Left ventricle myocardium superior (tissue), 1 donor: ENCODE measurements at places on chromosomes 3 and 15.

DNA sequence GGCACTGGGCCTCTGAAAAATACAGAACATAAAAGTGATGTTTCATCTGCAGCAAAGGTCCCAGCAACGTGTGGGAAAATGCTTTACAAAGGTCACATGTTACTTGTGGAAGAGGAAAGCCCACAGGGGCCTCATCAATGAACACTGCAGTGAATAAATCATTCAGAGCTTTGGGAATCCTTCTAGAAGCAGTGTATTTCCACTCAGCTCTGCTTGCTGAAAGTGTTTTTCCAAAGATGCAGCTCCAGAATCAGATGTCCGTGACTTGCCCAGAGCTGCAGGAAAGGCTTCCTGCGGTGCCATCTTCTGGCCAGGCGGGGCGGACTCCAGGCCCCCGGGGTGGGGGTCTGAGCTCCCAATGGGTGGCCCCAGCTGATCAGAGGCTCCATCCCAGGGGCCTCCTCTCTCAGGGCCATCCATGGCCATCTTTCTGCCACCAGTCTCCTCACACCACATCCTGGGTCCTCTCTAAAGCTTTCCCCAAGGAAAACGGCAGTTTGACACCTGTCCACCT, 81.5 kb downstream of the C3orf70 start:
- DNase-seq: no peak

GRCh38 chr15:51099185-51099584, 4.5 kb upstream of the TNFAIP8L3 start:
- no peak for DNase-seq

DNA sequence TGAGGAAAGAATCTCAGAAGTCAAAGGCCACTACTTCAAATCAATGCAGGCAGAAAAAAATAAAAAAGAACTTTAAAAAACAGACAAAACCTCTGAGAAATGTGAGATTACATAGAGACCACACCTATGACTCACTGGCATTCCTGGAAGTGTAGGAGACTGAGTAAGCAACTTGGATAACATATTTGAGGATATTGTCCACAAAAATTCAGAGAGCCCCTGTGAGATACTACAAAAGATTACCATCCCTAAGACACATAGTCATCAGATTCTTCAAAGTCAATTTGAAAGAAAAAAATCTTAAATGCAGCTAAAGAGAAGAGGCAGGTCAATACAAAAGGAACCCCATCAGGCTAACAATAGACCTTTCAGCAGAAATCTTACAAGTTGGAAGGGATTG, 887.3 kb downstream of the NTRK3 start:
- no peak for DNase-seq

DNA sequence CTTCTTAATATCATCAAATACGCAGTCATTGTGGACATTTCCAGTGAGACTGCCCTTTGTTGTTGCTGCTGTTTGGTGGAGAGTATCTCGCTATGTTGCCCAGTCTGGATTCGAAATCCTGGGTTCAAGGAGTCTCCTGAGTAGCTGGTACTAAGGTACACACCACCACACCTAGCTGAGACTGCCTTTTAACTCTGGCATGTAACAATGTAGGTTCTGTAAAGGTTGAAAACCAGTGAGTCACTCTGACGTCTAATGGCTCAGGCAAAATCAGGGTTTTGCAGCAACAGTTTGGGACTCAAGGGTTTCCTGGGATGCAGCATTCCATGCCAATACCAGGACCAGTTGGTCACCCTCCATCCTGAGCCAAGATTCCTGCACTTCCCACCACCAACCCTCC, 52.2 kb downstream of the AQP9 start:
- no peak for DNase-seq

DNA sequence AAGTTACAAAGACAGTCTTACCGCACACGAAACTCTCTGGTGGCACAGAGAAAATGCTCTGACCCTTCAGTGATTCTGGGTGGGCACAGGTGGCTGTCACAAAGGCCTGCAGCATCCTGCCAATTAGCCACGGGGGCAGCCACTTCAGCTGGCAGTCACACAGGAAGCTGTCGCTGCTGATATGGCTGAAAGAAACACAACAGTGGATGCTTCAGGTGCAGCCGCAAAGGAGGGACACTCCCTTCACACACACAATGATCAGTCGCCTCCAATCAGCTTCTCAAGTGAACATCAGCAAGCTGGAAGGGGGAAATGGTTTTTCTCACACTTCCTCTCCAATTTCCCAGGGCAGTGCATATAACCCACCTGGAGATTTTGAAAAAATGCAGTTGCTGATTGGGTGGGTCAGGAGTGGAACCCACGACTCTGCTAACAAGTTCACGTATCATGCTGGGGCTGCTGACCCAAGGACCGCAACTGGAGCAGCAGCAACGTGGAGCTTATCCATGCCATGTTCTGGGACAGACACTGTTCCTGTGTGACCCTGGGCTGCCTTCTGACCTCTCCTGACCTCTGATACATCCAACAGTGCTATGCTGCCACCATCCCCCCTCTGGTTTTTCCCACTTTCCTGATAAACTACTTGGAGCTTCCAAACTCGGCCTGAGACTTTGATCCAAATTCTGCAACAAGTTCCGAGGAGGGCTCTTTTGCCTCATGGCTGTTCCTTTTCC, 106.6 kb downstream of the LRIG1 start:
- no peak for DNase-seq

GRCh38 chr15:89900849-89901248, 7.1 kb upstream of the AP3S2 start:
- peak; percentile 56 for DNase-seq

DNA sequence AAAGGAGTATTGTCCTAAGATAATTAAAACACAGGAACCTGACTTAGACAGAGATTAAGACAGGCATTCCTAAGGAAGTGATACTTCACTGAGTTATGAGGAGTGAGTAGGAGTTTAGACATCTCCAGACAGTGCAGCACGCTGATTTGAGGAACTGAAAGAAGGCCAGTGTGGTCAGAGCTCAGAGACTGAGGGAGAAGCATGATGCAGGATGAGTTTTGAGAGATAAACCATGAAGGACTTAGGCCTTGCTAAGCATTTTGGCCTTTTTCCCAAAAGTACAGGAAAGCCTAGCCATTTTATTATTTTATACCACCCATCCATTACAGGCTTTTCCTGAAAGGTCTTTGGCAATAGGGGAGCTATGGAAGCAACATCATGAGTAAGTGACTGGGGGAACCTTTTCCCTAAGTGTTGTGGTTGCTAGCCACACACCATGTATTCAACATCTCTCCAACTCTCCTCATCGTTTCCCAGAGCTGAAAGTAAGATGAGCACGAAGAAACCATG, 375.6 kb upstream of the TPRG1 start:
- DNase-seq: no peak

DNA sequence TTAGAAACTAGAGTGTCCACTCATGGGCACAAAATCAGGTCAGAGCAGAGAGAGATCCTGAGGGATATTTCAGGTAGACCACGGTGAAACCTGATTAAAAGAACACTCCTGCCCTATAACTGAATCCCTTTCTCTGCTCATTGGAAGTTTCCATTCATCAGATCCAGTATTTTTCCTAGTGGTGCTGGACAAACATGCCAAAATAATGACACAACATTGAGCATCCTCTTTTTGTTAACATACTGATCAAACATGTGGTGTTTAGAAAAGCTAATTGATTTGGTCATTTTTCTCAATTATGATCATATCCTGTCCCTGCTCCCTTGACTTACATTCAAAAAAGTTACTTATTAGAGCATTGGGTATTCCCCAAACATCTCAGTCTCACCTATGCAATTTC, 27.2 kb downstream of the PTX3 start:
- no peak for DNase-seq

DNA sequence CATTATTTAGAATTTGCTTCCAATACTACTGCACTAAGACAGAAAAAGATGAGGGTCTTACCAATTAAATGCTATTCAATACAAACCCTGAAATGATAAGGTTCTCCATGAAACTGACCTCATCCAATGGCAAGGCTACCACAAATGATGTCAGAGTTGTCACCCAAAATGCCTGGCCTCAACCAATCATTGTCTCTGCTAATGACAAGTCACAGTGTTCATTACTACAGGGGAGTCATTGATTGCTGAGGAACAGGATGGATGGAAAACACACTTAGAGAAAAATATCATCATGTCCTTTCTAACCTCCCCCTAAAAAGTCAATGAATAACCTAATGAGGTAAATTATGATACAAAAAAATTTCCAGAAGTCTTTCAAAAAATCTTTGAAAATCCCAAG, 91.0 kb downstream of the FOXP1 start:
- no peak for DNase-seq

- DNase-seq: no peak
Measured at GRCh38 chr3:118863731-118864322, 170.8 kb downstream of the IGSF11 start.

GRCh38 chr15:29343229-29343628, 73.6 kb upstream of the NSMCE3 start:
- no peak for DNase-seq

DNA sequence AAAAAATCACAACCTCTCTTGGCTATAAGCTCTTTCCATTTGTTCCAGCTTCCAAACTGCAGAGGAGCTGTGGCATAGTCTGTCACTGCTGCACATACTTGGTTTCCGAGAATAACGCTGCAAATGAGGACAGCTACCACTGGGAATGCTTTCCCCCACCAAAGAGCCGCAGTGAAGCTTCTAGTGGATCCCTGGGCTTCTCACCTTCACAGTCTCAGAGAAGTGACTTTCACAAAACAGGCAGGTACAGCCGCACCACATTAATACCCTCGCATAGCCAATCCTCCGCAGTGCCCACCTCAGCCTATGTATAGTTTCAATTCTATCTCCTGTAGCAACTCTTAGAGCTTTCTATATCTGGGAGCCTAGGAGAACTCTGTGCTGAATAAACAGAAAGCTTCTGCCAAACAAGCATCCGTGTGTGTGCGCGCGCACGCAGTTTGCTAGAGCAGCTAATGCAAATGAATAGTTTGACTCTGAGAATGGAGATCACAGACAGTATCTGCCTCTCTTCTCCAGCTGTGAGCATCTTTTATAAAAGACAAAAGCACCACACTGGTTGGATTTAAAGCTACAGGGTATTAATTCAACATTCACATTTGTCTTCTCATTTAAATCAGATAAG, 81.9 kb upstream of the PLXND1 start:
- peak; percentile 91 for DNase-seq

GRCh38 chr3:108341911-108342310, 45.6 kb downstream of the HHLA2 start:
- no peak for DNase-seq

GRCh38 chr3:156460206-156460611, 94.7 kb downstream of the SSR3 start:
- DNase-seq: no peak

DNA sequence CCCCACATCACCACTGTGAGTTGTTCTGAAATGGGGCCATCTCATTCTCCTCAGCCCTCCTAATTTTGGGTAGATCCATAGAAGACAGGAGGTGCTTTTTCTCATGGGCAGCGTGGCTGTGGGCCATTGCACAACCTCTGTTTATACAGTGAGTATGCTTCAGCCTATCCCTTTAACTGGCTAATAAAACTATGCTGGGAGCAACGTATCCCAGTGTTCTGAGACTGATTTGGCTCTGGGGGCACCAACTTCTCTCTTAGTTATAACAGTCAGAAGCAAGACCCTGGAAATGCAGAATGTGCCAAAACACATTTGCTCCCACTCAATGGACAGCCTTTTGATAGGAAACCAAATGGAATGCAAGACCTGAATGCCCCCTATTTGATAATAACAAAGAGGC, 97.1 kb upstream of the ICE2 start:
- DNase-seq: no peak

- no peak for DNase-seq
Measured at GRCh38 chr15:71306538-71306937, 191.3 kb downstream of the THSD4 start.

DNA sequence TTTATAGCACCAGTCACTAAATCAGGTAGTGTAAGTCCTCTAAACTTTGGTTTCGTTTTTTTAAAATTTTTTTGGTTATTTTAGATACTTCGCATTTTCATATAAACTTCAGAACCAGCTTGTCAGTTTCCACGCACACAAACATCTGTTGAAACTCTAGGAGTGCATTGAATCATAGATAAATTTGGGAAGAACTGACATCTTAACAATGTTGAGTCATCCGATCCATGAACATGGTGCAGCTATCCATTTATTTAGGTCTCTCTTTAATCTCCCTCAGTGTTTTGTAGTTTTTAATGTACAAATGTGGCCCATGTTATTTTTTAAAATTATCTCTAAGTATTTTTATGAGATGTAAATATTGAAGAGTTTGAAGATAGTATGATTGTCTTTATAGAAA, 17.7 kb downstream of the TICRR start:
- DNase-seq: no peak

DNA sequence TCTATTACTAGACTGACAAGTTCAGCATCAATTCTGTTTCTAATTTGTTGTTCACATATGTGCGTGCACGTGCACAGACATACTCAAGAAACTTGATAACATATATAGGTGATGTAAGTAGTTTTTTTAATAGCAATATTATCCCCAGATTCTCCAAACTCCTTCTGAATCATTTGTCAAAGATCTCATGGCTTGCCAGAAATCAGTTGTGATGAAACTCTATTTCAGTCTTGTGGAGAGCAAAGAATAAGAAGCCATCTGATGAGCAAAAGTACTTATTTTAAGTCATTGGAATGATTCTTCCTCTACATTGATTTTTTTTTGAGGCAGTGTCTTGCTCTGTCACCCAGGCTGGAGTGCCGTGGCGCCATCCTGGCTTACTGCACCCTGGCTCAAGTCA, 167.0 kb upstream of the TBL1XR1 start:
- no peak for DNase-seq

GRCh38 chr3:16455001-16455400, 58.5 kb downstream of the RFTN1 start:
- peak; percentile 58 for DNase-seq

- no peak for DNase-seq
Measured at GRCh38 chr3:180926526-180926925, 14.1 kb downstream of the FXR1 start.

DNA sequence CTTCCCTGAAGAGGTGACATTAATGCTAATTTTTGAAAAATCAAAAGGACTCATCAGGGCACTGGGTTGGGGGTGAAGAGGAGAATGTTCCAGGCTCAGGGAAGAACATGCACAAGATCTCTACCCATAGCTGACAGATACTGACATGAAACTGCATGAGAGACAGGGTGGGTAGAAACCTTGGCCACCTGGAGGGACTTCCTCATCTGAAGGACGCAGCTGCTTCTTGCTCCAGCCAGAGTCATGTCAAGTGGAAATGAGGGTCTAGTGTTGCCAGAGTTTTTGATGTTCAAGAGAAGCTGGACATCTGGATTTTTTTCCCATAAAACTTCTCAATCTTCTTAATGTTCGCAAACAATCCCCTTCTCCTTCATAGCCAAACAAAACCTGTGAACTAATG, 29.7 kb downstream of the AMOTL2 start:
- no peak for DNase-seq

- DNase-seq: no peak
Measured at GRCh38 chr3:123755085-123755484, 129.0 kb downstream of the MYLK start.

DNA sequence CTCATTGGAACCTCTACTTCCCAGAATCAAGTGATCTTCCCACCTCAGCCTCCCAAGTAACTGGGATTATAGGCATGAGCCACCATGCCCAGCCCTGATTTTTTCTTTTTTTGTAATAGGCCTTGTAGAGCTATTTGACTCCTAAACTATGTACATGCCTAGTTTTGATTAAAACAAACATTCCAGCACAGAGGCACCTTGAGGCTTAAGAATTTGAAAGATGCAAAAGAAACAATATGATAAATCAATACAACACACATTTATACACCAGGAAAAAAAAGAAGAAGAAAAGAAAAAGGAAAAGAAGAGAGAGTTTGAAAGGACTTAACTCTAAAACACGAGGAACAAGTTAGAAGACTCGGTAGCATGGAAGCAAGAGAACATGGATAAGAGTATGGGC, 13.9 kb upstream of the FRMD5 start:
- DNase-seq: no peak
